ENCODE measurements at places on chromosomes 16 and 17.

GRCh38 chr16:15043344-15043743, 12.5 kb downstream of the NTAN1 start:
- DNase-seq, result no peak

DNA sequence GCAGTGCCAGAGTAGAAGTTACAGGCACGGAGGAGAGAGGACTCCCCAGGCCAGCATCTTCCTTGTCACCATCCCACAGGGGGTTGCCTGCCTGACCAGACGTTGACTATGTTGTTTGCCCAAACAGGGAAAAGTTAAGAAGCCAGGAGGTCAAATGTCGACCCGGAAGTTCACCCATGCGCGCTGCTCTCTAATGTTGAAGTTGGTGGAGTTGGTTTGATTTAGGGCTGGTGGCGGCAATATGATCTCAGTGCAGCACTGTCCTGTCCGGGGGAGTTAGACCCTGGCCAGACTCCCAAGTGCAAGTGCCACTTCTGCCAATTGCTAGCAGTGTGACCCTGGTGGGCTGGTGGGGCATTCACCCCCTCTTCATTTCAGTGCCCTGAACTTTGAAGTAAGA, 30.4 kb downstream of the RGS9 start:
- no peak for DNase-seq

GRCh38 chr16:67763066-67763465, 43.3 kb downstream of the RANBP10 start:
- no peak for DNase-seq

DNA sequence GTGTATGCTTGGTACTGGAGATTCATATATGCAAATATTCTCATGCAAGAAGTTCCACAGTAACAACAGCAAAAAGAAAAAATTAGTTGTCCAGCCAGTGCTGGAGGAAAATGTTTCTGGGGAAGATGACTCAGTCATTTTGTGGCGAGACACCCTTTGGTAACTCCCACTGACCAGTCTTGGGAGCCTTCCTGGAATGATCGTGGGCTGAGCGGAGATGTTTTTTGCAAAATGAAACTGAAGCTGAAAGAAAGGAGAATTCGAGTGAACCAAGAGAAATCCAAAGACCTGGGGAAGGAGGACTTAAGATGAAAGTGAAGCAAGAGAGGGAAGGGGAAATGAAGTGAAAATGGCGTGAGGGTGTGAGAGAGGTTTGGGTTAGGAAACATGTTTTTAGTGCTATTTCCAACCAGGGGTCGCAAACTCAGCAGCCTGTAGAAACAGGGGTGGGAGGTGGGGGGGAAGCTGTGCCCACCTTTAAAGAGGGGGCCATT, 5.2 kb downstream of the ITPRIPL2 start:
- peak; percentile 23 for DNase-seq

GRCh38 chr17:79389896-79390295, 221.0 kb downstream of the RBFOX3 start:
- no peak for DNase-seq
